ENCODE measurements at places on chromosomes 2 and 18. TPM values are rescaled to one million over a fixed set of nuclear protein-coding genes. Genes with fewer than 3 reads are reported as not detected.
A peak's percentile ranks its signal among the peaks of the same experiment; 100 is the strongest.

GRCh38 chr2:98457045-98457696 is 12.5 kb downstream of the INPP4A start:
- H3K4me1 ChIP-seq: peaks cover 44% of the 10 kb centered on the region
- H3K27ac ChIP-seq: no peak overlapping the region
- no peak overlapping the region for H3K4me3 ChIP-seq
- no peak for DNase-seq

The SALL3 gene
- not detected for total RNA-seq

The UGT1A5 gene
- total RNA-seq: not detected

- no peak overlapping the region for H3K4me3 ChIP-seq
- no peaks in the 10 kb centered on the region for H3K27me3 ChIP-seq
- no peaks in the 10 kb centered on the region for H3K36me3 ChIP-seq
- DNase-seq: no peak
- no peaks in the 10 kb centered on the region for H3K4me1 ChIP-seq
Observed at GRCh38 chr2:128562471-128563347, 244.0 kb upstream of the HS6ST1 start.

DNA sequence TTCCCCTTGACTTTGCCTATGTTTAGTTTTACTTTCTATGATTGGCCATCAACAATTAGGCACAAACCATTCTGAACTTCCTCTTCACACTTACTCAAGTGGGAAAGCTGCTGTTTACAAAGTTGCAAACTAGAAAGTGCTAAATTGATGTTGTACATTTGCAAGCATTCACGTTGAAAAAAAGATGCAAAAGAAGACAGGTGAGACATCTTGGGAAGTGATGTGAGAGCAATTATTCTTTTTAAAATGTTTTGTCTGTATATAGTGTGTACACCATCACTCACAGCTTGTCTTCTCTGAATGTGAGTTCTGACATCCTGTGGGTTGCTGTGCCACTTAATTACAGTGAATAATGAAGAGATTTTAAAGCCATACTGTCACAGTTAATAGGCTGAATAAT is 874.1 kb upstream of the LRATD1 start:
- DNase-seq: no peak

DNA sequence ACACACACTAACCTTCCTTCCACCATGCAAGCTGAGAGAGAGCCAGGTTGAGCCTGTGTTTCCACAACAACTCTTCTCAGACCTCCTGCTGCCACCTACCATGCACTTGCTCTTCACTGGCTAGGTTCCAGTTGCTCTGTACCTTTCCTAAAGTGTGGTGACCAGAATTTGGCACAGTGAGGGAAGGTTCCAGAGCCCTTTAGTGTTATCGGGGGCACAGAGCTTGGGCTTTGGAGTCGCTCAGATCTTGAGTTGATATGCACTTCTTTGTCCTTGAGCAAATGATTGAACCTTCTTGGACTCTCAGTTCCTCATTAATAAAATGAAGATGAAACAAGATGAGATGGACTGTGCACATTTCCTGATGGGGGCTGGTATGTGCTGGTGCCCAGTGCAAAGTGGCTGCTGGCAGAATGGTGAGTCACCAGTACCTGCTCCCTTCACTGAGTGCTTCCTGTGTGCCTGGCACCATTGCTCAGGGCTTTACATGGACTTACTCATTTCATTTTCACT is 47.1 kb downstream of the NEDD4L start:
- peak overlapping the region; percentile 36 for H3K27ac ChIP-seq
- H3K36me3 ChIP-seq: no peaks in the 10 kb centered on the region
- H3K4me3 ChIP-seq: no peak overlapping the region
- DNase-seq: peak; percentile 4

DNA sequence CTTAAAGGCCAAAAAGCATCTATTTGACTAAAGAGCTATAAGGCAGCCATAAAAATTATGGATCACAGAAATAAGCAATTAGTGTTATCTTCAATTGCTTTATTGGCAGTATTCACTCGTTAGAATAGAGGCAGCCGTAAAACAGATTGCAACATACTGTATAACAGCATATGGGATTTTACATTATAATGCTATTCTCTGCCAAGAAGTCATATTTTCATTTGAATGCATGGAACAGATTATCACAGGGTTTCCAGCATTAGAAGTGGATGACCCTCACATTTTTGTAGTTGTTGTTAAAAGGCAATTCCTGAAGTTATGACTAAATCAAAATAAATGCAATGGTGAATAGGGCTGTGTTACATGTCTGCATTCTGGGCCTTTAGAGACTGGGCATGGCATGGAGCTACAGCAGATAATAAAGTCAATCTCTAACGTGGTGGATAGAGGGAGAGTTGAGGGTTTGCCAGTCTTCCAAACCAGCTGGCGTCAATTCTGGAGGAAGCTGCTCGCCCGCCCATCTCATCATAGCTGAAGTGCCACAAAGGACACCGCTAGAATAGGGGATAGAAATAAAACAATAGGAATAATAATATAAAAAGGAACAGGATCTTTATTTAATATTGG is 155.4 kb upstream of the VRK2 start:
- H3K27ac ChIP-seq: no peak overlapping the region
- DNase-seq: no peak
- H3K36me3 ChIP-seq: no peaks in the 10 kb centered on the region
- H3K4me3 ChIP-seq: no peak overlapping the region
- no peaks in the 10 kb centered on the region for H3K4me1 ChIP-seq

The HAUS1 gene
- total RNA-seq: 46.2 TPM

GRCh38 chr2:231597014-231597611 is 4.4 kb downstream of the TEX44 start:
- H3K27ac ChIP-seq: no peak overlapping the region
- H3K4me1 ChIP-seq: peaks cover 5% of the 10 kb centered on the region
- DNase-seq: no peak
- H3K36me3 ChIP-seq: no peaks in the 10 kb centered on the region

DNA sequence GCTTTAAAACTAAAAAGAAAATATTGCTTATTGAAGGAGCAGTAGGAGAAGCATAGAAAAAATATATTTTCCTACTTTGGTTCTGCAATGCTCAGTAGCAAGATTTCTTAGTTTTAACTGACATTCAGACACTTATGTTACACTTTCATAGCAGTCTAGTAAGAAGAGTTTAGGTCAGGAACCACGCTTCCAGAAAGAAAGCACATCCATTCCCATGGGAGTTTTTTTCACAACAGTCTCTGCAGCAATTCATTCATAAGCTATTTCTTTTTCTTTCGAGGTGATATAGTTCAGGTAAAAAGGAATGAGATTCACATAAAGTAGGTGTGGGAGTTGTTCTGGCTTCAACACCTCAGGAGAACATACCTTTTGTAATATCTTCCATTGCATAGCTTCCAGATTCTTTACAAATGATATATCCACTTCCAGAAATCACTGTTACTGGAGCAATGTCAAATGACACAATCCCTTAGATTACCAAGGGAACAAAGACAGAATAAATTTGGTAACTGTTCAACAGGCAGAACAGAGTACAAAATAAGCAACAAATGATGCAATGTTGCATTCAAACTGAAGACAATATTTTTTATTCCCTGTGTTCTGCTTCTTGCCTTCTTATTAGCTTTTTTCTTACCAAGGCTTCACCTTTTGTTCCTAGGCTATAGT is 95.2 kb upstream of the GULP1 start:
- no peaks in the 10 kb centered on the region for H3K27me3 ChIP-seq
- no peaks in the 10 kb centered on the region for H3K36me3 ChIP-seq
- DNase-seq: no peak
- no peak overlapping the region for H3K4me3 ChIP-seq
- no peak overlapping the region for H3K27ac ChIP-seq

The TLX2 gene
- total RNA-seq: not detected

The CBLN2 gene
- not detected for total RNA-seq

The CXCR1 gene
- total RNA-seq: not detected

The DPYSL5 gene
- total RNA-seq: 8.4 TPM

DNA sequence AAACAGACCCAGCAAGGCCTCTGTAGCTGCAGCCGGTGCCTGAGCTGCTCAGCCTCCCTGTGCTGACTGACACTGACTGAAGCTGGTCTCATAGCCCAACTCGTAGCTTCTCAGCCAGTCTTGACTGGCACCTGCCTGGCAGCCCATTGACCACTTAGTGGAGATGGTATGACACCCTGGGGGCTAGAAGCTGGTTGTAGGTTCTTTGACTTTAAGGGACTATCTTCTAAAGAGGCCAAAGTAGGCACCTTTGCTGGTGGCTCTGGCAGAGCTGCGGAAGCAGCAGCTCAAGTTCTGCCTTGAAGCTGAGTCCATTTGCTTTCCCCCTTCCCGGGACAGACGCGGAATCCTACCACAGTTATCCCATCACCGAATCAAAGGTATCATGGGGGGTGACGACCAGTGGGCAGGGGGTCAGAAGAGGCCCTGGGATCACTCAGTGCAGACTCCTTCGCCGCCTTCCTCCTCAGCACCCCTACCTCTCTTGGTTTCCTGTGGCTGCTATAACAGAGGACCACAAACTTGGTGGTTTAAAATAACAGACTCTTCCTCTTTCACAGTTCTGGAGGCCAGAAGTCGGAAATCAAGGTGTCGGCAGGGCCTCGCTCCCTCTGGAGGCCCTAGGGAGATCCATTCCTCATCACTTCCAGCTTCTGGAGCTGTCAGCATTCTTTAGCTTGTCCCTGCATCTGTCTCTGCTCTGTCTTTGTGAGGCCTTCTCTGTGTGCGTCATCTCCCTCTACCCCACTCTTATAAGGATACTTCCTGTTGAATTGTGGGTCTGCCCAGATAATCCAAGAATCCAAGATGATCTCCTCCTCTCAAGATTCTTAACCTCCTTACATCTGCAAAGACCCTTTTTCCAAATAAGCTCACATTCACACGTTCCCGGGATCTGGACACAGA is 13.7 kb upstream of the FOSL2 start:
- no peaks in the 10 kb centered on the region for H3K27me3 ChIP-seq
- DNase-seq: no peak
- H3K36me3 ChIP-seq: no peaks in the 10 kb centered on the region
- peaks cover 20% of the 10 kb centered on the region for H3K4me1 ChIP-seq
- no peak overlapping the region for H3K27ac ChIP-seq

GRCh38 chr2:64632835-64633819 is 20.6 kb downstream of the SERTAD2 start:
- peaks cover 4% of the 10 kb centered on the region for H3K4me1 ChIP-seq
- no peak for DNase-seq
- peaks cover 28% of the 10 kb centered on the region for H3K36me3 ChIP-seq

- H3K4me3 ChIP-seq: no peak overlapping the region
- DNase-seq: no peak
- H3K4me1 ChIP-seq: no peaks in the 10 kb centered on the region
- H3K27me3 ChIP-seq: peaks cover 45% of the 10 kb centered on the region
Observed at GRCh38 chr2:177030451-177031105, 182.0 kb upstream of the HNRNPA3 start.

The POMC gene
- total RNA-seq: not detected

- no peaks in the 10 kb centered on the region for H3K27me3 ChIP-seq
- no peak for DNase-seq
- no peaks in the 10 kb centered on the region for H3K36me3 ChIP-seq
- H3K4me3 ChIP-seq: no peak overlapping the region
Observed at GRCh38 chr2:203071148-203071547, 56.5 kb downstream of the NBEAL1 start.

All from HCT116 (cell line).